Cardiac fibroblast (primary cell): ENCODE measurements at places on chromosomes 5 and 9.
A peak's percentile ranks its signal among the peaks of the same experiment; 100 is the strongest.

DNA sequence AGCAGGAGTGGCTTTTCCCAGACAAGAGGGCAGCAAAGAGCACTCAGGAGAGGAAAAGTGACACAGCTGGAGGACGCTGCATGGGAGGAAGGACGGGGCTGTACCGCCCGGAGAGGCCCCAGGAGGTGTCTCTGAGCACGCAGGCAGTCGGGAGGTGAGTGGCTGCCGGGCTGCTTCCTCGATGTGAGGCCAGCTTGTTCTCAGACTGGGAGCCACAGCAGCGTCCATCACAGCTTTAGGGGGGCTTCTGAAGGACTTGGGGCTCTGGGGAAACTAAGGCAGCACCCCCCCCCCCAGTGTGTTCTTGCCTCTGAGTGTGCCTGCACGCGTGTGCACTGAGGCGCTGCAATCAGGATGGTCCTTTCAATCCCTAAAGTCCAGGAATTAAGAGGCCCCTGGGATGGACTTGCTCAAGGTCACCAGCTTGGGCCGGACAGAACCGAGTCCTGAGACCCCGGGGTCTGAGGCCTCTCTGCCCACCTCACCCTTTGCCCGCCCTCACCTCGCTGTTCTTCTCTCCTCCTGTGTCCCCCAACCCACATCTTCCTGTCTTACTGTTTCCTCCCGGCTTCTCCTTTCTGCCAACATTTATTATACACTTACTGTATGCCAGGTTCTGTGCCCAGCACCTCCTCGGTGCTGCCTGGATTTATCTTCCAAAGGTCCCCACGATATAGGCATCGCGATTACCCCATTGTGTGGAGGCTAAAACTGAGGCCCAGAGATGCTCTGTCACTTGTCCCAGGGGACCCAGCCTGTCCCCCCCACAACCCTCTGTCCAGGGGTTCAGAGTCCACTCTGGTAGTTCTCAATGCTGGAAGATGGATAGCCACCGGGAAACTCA lies 32.9 kb downstream of the FAM163B start:
- no peak for DNase-seq

DNA sequence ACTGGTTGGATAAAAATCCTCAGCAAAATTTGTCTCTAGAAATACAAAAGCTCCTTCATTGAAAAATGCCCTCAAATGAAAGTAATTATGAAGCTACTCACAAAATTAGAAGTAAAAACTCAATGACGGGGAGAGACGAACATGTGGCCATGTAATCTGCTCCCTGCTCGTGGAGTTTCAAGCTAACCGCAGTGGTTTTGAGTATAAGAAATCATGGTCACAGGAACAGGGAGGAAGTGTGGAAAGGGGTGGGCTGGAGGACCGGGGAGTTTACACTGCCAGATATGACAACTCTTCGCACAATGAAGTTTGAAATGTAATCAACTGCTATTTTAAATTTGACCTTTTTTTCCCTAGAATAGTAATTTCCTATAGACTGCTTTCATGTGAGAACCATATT lies 765.4 kb upstream of the DMAC1 start:
- DNase-seq, result no peak

DNA sequence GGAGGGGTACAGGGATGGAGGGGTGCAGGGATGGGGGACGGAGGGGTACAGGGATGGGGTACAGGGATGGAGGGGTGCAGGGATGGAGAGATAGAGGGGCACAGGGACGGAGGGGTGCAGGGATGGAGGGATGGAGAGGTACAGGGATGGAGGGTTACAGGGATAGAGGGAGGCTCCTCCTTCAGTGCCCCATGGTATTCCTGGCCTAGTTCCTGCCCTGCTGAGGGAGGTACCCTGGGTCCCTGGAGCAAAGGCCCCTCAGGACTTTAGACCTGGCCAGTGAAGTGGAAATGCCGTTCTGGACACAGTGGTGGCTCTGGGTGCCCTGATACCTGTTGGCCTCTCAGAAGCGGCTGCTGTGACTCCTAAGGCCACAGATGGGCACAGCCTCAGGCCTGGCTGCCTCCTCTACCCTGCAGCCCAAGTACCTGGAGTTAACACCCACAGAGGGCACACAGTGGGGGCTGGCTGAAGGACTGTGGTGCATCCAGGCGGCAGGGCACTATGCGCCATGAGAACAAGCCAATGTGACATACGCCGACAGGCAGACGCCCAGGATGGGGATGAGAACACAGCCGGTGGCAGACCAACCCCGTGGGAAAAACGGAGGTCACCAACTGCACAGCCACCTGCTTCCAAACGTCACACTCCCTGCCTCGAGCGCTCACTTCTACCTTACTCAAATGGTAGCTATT lies 8.4 kb downstream of the PTGES2 start:
- DNase-seq, result no peak

- peak; percentile 81 for DNase-seq
Observed at GRCh38 chr5:120765189-120765588, 301.1 kb downstream of the PRR16 start.

GRCh38 chr5:88660947-88661805 lies 221.8 kb downstream of the MEF2C start:
- peak; percentile 69 for DNase-seq

- DNase-seq, result no peak
Observed at GRCh38 chr5:150113047-150113744, 26.8 kb upstream of the CSF1R start.

GRCh38 chr5:81212211-81212751 lies 20.8 kb upstream of the CKMT2 start:
- no peak for DNase-seq

- peak; percentile 62 for DNase-seq
Observed at GRCh38 chr9:37944671-37945481, 40.9 kb upstream of the SLC25A51 start.

GRCh38 chr5:99715921-99716320 lies 787.1 kb upstream of the CHD1 start:
- DNase-seq, result no peak

- no peak for DNase-seq
Observed at GRCh38 chr9:110364451-110364850, 26.8 kb upstream of the TXNDC8 start.

GRCh38 chr9:75855509-75855908 lies 35.0 kb upstream of the PCSK5 start:
- peak; percentile 53 for DNase-seq

DNA sequence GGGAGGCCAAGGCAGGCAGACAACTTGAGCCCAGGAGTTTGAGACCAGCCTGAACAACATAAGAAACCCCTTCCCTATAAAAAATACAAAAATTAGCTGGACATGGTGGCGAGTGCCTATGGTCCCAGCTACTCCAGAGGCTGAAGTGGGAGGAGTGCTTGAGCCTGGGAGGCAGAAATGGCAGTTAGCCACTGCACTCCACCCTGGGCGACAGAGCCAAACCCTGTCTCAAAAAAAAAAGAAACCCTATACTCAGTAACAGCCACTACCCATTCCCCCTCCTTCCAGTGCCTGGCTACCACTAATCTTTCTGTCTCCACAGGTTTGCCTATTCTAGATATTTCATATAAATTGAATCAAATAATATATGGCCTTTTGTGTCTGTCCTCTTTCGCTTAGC lies 14.3 kb upstream of the SIL1 start:
- DNase-seq, result no peak

DNA sequence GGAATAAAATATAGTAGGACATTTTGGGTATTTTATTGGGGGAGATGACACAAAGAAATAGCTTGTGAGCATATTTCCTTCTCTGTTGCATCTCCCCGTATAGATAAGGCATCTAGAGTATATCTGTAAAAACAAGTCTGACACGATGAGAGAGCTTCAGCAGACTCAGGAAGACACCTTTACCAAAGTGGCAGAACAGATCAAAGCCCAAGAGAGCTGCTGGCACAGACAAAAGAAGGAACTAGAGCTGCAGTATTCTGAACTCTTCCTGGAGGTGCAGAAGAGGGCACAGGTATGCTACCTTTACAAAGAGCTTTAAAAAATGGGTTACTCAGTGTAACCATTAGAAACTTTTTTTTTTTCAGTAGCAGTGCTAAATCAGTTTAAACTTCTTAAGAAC lies 176.7 kb downstream of the CCDC171 start:
- DNase-seq, result no peak

DNA sequence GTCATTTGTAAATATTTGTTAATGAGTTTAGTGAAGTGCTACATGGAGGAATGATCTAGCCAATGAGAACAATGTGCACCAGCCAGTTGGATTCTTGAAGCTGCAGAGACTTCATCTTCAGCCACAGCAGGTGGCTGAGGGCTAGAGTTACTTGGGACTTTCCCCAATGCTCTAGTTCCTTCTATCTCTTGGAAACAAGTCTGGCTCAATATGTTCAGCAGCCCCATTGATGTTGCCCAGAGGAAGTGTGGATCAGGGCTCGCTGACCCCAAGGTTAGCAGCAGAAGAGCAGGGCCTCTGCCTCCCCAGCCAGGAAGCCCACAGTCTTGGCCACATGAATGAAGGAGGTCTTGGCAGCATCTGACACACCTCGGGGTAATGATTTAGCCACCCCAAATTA lies 117.5 kb downstream of the SLC1A3 start:
- no peak for DNase-seq
